HFFc6 (cell line): ENCODE measurements at places on chromosomes 2 and 18. TPM values are rescaled to one million over a fixed set of nuclear protein-coding genes. Genes with fewer than 3 reads are reported as not detected.

The LOXHD1 gene
- total RNA-seq = not detected in 3 replicates

The CCDC121 gene
- 0.56 to 0.81 TPM (median 0.72 TPM) in 3 replicates for total RNA-seq

The MBD2 gene
- 75.7 to 98.3 TPM (median 85.0 TPM) in 3 replicates for total RNA-seq

The OSBPL6 gene
- 2.5 to 7.5 TPM (median 4.5 TPM) in 3 replicates for total RNA-seq

The OR6B2 gene
- not detected in 3 replicates for total RNA-seq

The GPBAR1 gene
- total RNA-seq = 0.10 TPM in 1 of 3 replicates, not detected in the others

DNA sequence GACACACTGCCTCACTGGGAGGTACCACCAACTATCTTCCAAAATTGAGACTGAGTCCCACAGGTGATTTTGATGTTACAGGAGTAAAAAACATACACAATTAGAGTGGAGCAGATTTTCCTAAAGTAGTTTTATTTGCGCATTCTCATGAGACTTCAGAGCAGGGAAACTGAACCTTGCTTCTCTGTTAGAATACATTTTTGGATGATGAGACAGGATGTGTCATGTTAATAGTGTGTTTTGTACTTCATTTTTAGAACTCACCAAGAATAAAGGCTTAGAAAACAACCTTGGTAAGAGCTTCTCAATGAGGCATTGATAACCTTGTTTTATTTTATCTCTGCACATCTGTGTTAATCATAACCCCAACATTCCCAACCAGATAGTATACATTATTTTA, 310.2 kb upstream of the GALNT5 start:
- H3K27me3 ChIP-seq = no peaks in the 10 kb centered on the region
- H3K27ac ChIP-seq = no peak overlapping the region; the same call in 1 of the 2 replicates
- H3K4me3 ChIP-seq = no peak overlapping the region; the same call in 1 of the 2 replicates

GRCh38 chr2:9646196-9647030, 15.6 kb upstream of the YWHAQ start:
- no peaks in the 10 kb centered on the region for H3K36me3 ChIP-seq
- no peak overlapping the region for H3K4me3 ChIP-seq
- DNase-seq = no peak
- H3K27ac ChIP-seq = no peak overlapping the region
- H3K4me1 ChIP-seq = peaks cover 11% of the 10 kb centered on the region

GRCh38 chr18:72378016-72378415, 166.1 kb downstream of the CBLN2 start:
- H3K4me1 ChIP-seq = no peaks in the 10 kb centered on the region
- no peaks in the 10 kb centered on the region for H3K27me3 ChIP-seq
- no peaks in the 10 kb centered on the region for H3K36me3 ChIP-seq
- H3K4me3 ChIP-seq = no peak overlapping the region
- DNase-seq = no peak

DNA sequence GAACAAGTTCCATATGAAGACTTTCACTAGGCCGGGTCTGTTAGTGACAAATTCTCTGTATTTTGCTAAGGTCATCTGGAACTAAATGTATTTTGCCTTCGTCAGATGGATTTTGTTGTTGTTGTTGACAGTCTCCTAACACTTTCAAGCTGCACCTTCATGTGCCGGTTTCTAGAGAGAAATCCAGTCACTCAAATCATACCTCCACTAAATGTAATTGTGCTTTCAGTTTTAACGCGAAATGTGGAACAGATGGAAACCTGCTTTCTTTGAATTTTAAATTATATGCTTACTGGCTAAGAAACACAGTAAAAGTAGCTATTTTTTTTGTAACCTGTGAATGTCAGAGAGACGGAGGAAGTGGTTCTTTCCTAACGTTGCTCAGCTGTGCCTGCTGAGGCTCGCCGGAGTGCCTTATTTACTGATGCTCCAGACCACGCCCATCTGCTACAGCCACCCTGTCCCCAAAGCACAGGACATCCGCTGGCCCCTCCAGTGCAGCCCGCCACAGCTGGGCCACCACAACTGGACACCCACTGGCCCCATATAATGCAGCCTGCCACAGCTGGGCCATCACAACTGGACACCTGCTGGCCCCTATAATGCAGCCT, 134.7 kb downstream of the PXDN start:
- no peaks in the 10 kb centered on the region for H3K36me3 ChIP-seq
- peaks cover 5% of the 10 kb centered on the region for H3K27me3 ChIP-seq
- H3K4me1 ChIP-seq = peaks cover 6% of the 10 kb centered on the region
- H3K27ac ChIP-seq = no peak overlapping the region

DNA sequence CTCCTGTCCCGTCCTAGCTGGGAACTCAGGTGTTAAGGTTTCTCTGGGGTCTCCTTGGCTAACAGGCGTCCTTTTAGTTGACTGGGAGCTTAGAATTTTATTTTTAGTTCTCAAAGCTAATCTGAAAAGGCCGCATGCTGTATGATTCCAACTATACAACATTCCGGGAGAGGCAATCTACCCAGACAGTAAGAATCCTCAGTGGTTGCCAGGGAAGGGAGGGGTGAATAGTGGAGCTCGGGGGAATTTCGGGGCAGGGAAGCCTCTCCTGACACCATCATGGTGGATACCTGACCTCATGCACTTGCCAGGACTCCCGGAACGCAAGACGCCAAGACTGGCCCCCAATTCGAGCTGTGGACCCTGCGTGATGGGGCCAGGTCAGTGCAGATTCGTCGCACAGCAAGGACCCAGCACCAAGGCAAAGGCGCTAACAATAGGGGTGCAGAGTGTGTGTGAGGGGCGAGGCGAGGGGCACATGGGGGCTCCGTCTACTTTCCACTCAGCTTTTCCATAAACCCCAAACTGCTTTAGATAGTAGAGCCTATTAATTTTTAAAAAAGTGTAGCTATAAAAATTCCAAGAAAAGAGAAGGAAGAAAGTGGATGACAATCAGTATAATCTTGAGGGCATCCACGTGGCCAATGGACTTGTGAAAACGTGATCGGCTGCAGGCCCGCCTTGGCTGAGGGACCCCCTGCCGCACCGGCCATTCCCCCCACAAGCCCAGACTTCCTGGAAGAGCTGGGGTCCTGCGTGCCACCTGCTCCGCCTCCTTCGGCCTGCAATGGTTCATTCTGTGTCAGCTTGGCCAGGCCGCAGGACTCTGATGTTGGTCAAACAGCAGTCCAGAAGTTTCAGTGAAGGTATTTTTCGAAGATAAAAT, 17.3 kb downstream of the PDCD1 start:
- H3K4me1 ChIP-seq = no peaks in the 10 kb centered on the region
- DNase-seq = no peak
- H3K27me3 ChIP-seq = peaks cover 36% of the 10 kb centered on the region
- H3K4me3 ChIP-seq = no peak overlapping the region
- no peak overlapping the region for H3K27ac ChIP-seq

DNA sequence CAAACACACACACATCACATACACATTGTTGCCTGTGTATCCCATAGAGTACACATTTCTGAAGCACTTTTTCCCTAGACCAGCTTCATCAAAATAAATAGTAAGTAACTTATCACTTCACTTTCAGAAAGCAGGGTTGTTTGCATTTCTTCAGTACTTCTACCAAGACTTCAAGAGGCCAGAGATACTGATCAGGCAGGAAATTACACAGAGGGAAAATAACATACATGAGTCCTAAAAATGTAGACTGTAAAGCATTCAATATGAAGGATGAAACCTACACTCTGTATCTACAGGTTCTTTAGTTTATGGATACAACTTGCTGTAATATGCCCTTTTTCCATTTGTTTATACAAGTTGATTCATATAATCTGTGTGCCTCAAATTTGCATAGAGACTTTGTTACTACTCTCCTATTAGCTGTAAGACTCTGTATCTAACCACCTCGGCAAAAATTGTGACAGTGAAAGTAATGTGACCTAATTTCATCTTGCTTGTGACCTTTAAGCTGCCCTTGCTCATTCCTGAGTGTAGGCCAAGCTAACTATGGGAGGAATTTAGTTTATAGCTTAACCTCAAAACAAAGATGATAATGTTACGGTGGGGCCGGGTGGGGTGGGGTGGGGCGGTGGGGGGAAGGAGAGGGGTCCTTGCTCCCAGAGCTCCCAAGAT, 228.9 kb upstream of the SPOPL start:
- H3K4me1 ChIP-seq = peaks cover 78% of the 10 kb centered on the region
- no peak for DNase-seq
- no peaks in the 10 kb centered on the region for H3K27me3 ChIP-seq
- H3K4me3 ChIP-seq = no peak overlapping the region
- H3K27ac ChIP-seq = no peak overlapping the region

GRCh38 chr2:88554189-88554588, 73.1 kb downstream of the EIF2AK3 start:
- peaks cover 11% of the 10 kb centered on the region for H3K4me1 ChIP-seq
- H3K36me3 ChIP-seq = no peaks in the 10 kb centered on the region
- DNase-seq = no peak
- peaks cover 8% of the 10 kb centered on the region for H3K27me3 ChIP-seq

GRCh38 chr18:67924656-67925055, 408.1 kb upstream of the DSEL start:
- no peak overlapping the region for H3K4me3 ChIP-seq
- peaks cover 13% of the 10 kb centered on the region for H3K36me3 ChIP-seq
- DNase-seq = no peak
- H3K27ac ChIP-seq = no peak overlapping the region

GRCh38 chr2:21404827-21405625, 281.3 kb downstream of the TDRD15 start:
- no peak overlapping the region for H3K4me3 ChIP-seq
- no peaks in the 10 kb centered on the region for H3K4me1 ChIP-seq
- no peaks in the 10 kb centered on the region for H3K27me3 ChIP-seq
- no peak for DNase-seq

- H3K4me3 ChIP-seq = no peak overlapping the region
- H3K27ac ChIP-seq = no peak overlapping the region
- H3K27me3 ChIP-seq = peaks cover 8% of the 10 kb centered on the region
- peaks cover 14% of the 10 kb centered on the region for H3K4me1 ChIP-seq
- no peak for DNase-seq
- H3K36me3 ChIP-seq = no peaks in the 10 kb centered on the region
These were observed 144.1 kb downstream of the NDUFA10 start for GRCh38 chr2:239881031-239881471.

DNA sequence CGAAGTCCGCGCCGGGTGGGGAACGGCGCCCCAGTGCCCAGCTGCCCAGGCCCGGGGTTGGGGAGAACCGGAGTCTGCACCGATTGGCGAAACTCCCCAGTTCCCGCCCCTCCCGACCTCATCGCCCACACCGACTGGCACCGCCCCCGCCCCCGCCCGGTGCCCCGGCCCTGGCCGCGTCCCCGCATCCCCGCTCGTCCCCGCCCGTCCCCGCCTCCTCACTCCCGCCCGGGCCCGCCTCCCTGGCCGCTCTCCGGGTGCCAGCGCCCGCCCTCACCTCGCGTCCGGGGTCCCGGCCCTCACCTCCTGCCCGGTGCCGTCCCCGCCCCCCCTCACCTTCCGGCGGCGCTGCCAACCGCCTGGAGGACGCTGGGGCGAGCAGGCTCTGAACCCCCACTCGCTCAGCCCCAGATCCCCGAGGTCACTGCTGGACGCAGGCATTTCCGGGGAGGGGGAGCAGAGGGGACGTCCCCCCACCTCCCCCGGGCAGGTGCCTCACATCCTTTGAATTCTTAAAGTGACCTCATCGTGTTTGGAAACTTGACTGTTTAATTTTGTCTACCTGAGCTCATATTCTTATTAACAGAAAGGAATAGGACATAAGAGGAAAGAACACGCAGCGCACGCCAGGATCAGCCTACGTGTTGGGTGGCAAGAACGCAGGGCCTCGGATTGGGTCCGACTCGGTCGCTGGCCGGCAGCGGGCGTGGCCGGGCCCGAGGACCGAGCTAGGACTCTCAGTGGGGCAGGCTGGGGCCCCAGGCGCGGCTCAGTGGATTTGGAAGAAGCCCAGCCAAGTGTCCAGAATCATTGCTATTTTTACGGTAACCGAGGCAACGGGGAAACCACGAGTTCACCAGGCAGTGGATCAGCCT, at the start of gene FAM110C:
TSS of gene FAM110C (minus strand) at position 35 of the 875 bp plus-strand sequence. CDS start 120 bp downstream, outside the sequence.
- H3K4me3 ChIP-seq = no peak within 1 kb of the TSS
- H3K4me1 ChIP-seq = no peaks in the 10 kb centered on the region
- H3K36me3 ChIP-seq = no peaks in the 10 kb centered on the region
- no peaks in the 10 kb centered on the region; the same call in 1 of the 2 replicates for H3K27me3 ChIP-seq
- no peak for DNase-seq

- no peaks in the 10 kb centered on the region for H3K36me3 ChIP-seq
- peaks cover 16% of the 10 kb centered on the region for H3K4me1 ChIP-seq
- no peak for DNase-seq
- no peak overlapping the region for H3K4me3 ChIP-seq
- no peaks in the 10 kb centered on the region for H3K27me3 ChIP-seq
These were observed 65.7 kb upstream of the PARD3B start for GRCh38 chr2:204479557-204479956.

- no peaks in the 10 kb centered on the region for H3K27me3 ChIP-seq
- no peak for DNase-seq
- peak overlapping the region; percentile 45; the same call in 1 of the 2 replicates for H3K27ac ChIP-seq
These were observed 76.4 kb downstream of the SPATS2L start for GRCh38 chr2:200382874-200383273.

- no peak overlapping the region for H3K27ac ChIP-seq
- peaks cover 34% of the 10 kb centered on the region for H3K36me3 ChIP-seq
- H3K27me3 ChIP-seq = no peaks in the 10 kb centered on the region; the same call in 1 of the 2 replicates
- no peaks in the 10 kb centered on the region for H3K4me1 ChIP-seq
These were observed 84.5 kb downstream of the HIBCH start for GRCh38 chr2:190235101-190235500.

DNA sequence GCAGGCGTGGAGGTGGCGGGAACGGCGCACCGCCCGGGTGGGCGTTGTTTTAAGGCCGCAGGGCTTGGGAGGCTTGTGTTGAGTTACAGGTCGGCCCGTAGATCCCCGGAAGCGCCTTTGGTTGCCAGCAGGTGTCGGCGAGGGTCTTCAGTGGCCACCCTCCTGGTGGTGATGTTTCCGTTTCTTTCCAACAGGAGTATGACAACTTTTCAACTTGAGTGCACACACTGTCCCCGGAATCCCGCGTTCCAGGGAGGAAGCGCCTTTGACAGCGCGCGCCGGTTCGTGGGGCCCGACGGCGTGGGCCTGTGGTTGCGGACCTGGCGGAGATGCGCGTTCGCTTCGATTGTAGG, 1.0 kb upstream of the HDAC4 start:
- H3K27ac ChIP-seq = peak overlapping the region; percentile 99
- H3K36me3 ChIP-seq = peaks cover 12% of the 10 kb centered on the region
- peaks cover 5% of the 10 kb centered on the region for H3K27me3 ChIP-seq
- peak overlapping the region; percentile 92 for H3K4me3 ChIP-seq
